CD4-positive, alpha-beta T cell (primary cell): ENCODE measurements at places on chromosomes 4 and X.

GRCh38 chr4:128615197-128615596, 194.3 kb upstream of the JADE1 start:
- no peak overlapping the region for H3K27ac ChIP-seq
- DNase-seq, result no peak
- H3K27me3 ChIP-seq, result peaks cover 4% of the 10 kb centered on the region
- no peaks in the 10 kb centered on the region for H3K36me3 ChIP-seq

GRCh38 chr4:184795214-184795844, 30.4 kb downstream of the ACSL1 start:
- H3K27ac ChIP-seq, result no peak overlapping the region
- peaks cover 2% of the 10 kb centered on the region for H3K36me3 ChIP-seq
- DNase-seq, result no peak
- H3K4me3 ChIP-seq, result no peak overlapping the region
- H3K27me3 ChIP-seq, result no peaks in the 10 kb centered on the region

GRCh38 chr4:33160126-33160525, 2440.0 kb downstream of the PCDH7 start:
- no peak overlapping the region for H3K4me3 ChIP-seq
- H3K36me3 ChIP-seq, result no peaks in the 10 kb centered on the region
- no peaks in the 10 kb centered on the region for H3K4me1 ChIP-seq
- H3K27me3 ChIP-seq, result no peaks in the 10 kb centered on the region
- H3K27ac ChIP-seq, result no peak overlapping the region

DNA sequence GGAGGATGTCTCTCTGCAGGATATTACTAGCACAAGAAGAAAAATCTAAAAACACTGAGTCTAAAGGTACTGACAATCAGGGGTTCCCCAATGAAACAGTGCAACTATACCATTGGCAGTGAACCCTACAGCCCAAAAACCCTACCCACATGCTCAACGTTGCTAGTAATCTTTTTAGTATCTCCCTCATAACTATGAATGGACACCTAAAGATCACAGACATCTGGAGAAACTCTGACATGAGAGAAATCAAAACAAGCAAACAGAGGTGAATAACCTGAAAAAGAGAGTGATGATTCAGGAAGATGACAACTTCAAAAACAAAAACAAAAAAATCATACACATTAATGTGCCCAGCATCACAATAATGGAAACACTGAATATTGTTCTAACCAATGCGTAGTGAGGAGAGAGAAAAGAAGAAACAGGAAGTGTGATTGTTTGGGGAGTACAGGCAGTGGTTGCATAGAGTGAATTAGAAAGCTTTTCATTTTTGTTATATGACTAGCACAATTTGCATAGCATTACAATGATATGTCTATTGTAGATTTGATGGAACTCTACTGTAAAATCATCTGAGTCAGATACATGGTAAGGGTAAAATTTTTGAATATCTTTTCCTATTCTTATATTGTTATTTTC, 78.9 kb upstream of the FMR1 start:
- no peaks in the 10 kb centered on the region for H3K4me1 ChIP-seq
- no peak overlapping the region for H3K27ac ChIP-seq
- H3K36me3 ChIP-seq, result no peaks in the 10 kb centered on the region
- DNase-seq, result no peak
- H3K27me3 ChIP-seq, result no peaks in the 10 kb centered on the region

- no peaks in the 10 kb centered on the region for H3K4me1 ChIP-seq
- no peak overlapping the region for H3K4me3 ChIP-seq
- no peaks in the 10 kb centered on the region for H3K27me3 ChIP-seq
- no peaks in the 10 kb centered on the region for H3K36me3 ChIP-seq
- no peak for DNase-seq
These were observed 75.2 kb downstream of the IL1RAPL2 start for GRCh38 chrX:104641176-104641575.

DNA sequence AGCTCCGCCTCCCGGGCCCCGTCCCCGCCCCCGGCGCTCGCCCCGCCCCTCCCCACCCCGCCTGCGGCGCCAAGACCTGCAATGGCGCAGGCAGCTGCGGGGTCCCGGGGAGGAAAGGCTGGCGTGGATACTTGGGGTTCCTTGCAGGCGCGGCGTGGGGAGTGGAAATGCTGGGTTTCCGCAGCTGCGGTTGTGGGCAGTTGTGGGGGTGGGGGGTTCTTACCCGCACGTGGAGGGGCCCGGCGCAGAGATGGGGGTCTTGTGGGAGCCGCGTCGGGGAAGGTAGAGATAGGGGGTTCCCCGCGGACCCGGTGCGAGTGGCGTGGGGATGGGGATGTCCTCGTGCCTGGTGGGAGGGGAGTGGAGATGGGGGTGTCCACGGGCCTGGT, 680 bp upstream of the ASMTL start:
- H3K36me3 ChIP-seq, result no peaks in the 10 kb centered on the region
- H3K27ac ChIP-seq, result peak overlapping the region; percentile 95
- no peaks in the 10 kb centered on the region for H3K27me3 ChIP-seq

GRCh38 chrX:14832586-14832985, 40.3 kb downstream of the FANCB start:
- no peak for DNase-seq
- H3K36me3 ChIP-seq, result no peaks in the 10 kb centered on the region
- H3K27ac ChIP-seq, result no peak overlapping the region
- no peaks in the 10 kb centered on the region for H3K27me3 ChIP-seq
- H3K4me1 ChIP-seq, result no peaks in the 10 kb centered on the region

GRCh38 chrX:65587616-65588526, 53.3 kb upstream of the LAS1L start:
- DNase-seq, result no peak
- H3K27ac ChIP-seq, result no peak overlapping the region
- H3K4me1 ChIP-seq, result no peaks in the 10 kb centered on the region

GRCh38 chr4:139499186-139499585, 45.3 kb downstream of the RAB33B start:
- no peak overlapping the region for H3K4me3 ChIP-seq
- no peaks in the 10 kb centered on the region for H3K36me3 ChIP-seq

- H3K4me1 ChIP-seq, result no peaks in the 10 kb centered on the region
- H3K27me3 ChIP-seq, result no peaks in the 10 kb centered on the region
- H3K36me3 ChIP-seq, result no peaks in the 10 kb centered on the region
- H3K27ac ChIP-seq, result no peak overlapping the region
These were observed 116.4 kb downstream of the PPA2 start for GRCh38 chr4:105357258-105357980.

GRCh38 chr4:41437111-41437536, 100.8 kb upstream of the LIMCH1 start:
- H3K4me1 ChIP-seq, result no peaks in the 10 kb centered on the region
- H3K36me3 ChIP-seq, result no peaks in the 10 kb centered on the region
- no peak overlapping the region for H3K4me3 ChIP-seq
- no peak for DNase-seq
- no peaks in the 10 kb centered on the region for H3K27me3 ChIP-seq
- no peak overlapping the region for H3K27ac ChIP-seq

DNA sequence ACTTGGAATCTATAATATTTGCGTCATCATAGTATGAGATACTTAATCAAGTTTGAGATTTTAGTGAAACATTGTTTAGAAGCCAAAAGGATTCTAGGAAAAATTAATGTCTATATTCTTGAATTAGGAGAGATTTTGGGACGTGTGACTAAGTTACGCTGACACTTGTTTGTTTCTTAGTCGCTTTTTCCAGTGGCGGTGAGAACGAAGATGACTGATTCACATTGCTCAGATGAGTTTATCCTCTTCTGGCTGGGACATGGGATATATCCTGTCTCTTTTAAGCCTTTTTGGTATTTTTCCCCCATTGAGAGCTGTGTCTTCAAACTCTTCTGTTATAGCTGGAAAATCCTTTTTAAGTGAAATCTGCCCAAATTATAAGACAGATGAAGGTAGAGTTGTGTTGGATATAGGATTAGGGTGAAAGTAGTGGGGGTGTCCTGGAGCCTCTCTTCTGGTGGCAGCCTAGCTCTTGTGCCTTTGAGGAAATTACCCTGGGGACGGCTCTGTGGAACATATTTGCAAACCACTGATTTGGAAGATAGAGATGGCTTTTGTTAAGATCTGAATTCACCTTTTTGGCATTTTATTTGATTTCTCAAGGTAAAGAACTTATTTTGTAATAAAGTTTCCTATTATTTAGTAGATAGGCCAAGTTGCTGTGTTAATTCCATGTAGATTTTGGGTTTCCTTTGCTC, 49.7 kb downstream of the HTT start:
- no peak for DNase-seq
- peaks cover 6% of the 10 kb centered on the region for H3K4me1 ChIP-seq
- no peaks in the 10 kb centered on the region for H3K27me3 ChIP-seq

DNA sequence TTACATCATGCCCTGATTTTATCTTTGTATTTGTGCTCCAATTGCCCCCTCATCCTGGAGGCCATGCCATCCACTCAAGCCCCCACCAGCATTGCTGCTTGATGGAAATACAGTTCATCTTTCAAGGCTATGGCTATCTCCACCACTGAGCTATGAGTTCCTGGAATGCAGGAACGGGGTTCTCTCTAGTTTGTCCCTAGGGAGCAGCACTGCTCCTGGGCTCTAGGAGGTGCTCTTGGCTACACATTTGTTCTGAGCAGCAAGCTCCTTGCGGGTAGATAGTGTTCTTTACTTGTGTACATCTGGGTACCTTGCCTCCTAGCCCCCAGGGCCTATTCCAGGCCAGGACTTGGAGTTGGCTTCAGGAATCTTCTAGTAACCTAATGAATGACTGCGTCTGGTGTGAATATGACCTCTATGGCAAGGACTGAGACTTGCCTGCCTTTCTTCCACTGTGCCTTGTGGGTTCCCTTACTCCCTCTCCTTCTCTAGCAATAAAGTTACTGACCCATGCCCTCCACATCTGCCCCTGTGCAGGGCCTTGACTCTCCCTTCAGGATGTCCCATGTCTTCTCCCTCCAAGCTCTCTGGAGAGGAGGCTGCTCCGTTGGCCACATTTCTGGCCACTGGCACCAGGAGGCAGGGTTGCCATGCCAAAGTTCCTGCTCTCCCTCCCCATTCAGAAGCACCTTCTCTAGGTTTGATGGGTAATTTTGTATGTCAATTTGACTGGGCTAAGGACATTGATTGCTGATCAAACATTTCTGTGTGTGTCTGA, 7.6 kb downstream of the CITED1 start:
- peaks cover 12% of the 10 kb centered on the region for H3K27me3 ChIP-seq
- no peak overlapping the region for H3K27ac ChIP-seq
- H3K4me1 ChIP-seq, result no peaks in the 10 kb centered on the region
- no peak for DNase-seq
- no peak overlapping the region for H3K4me3 ChIP-seq

DNA sequence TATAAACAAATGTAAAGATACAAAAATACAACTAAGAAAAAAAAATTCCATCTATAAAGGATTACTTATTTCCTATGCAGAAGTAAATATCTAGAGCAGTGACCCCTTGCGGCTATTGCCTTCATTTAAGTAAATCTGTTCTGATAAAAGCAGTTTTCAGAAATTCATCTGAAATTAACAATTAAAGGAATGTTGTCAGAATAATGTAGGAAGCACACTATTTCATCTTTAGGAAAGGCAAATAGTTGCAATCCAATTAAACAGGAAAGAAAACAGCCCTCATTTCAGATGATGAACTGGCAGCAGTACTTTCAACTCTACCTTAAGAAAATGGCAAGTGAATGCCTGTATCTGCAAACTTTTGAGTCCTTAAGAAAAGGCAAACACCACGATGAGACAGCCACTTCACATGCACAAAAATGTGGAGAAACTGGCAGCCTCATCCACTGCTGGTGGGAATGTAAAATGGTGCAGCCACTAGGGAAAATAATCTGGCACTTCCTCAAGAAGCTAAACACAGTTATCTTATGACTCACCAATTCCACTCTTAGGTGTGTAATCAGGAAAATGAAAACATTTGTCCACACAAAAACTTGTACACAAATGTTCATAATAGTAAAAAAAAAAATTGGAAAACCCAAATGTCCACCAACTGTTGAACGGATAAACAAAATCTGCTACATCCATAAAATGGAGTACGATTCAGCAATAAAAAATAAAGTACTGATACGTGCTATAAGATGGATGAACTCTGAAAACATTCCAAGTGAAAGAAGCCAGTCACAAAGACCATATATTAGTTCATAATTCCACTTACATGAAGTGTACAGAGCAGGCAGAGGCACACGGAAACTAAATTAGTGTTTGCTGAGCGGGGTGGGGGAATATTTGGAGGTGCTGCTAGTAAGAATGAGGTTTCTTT, 2.0 kb upstream of the THAP9 start:
- no peak for DNase-seq
- peak overlapping the region; percentile 72 for H3K4me3 ChIP-seq
- H3K27ac ChIP-seq, result peak overlapping the region; percentile 5

- no peaks in the 10 kb centered on the region for H3K27me3 ChIP-seq
- no peak overlapping the region for H3K4me3 ChIP-seq
- DNase-seq, result no peak
- no peaks in the 10 kb centered on the region for H3K36me3 ChIP-seq
- no peaks in the 10 kb centered on the region for H3K4me1 ChIP-seq
These were observed 81.8 kb upstream of the JADE1 start for GRCh38 chr4:128727658-128728057.

GRCh38 chr4:134955059-134955458, 753.5 kb upstream of the PABPC4L start:
- H3K4me1 ChIP-seq, result no peaks in the 10 kb centered on the region
- H3K4me3 ChIP-seq, result no peak overlapping the region
- DNase-seq, result no peak

GRCh38 chr4:6085028-6085690, 66.9 kb upstream of the C4orf50 start:
- H3K4me3 ChIP-seq, result no peak overlapping the region
- no peak overlapping the region for H3K27ac ChIP-seq
- peaks cover 3% of the 10 kb centered on the region for H3K36me3 ChIP-seq
- no peak for DNase-seq
- no peaks in the 10 kb centered on the region for H3K27me3 ChIP-seq

DNA sequence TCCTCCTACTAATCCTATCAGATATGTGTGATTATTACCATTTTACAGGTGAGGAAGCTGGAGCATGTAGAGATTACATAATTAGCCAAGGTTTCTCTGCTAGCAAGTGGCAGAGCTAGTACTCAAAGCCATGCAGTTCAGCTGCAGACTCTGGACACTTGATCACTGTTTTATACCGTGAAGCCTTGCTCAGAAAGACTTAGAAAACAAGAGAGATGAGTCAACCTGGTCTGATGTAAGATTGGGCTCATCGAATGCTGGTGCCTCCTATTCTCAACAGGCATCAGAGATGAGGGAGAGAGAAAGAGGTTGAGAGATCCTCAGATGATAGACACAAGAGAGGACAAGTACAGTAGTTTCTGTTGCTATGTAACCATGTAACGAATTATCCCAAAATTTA, 19.0 kb upstream of the PDE5A start:
- H3K36me3 ChIP-seq, result no peaks in the 10 kb centered on the region
- no peak for DNase-seq
- H3K4me1 ChIP-seq, result no peaks in the 10 kb centered on the region

GRCh38 chr4:27381815-27382214, 521.2 kb downstream of the STIM2 start:
- H3K4me3 ChIP-seq, result no peak overlapping the region
- no peak for DNase-seq
- no peaks in the 10 kb centered on the region for H3K27me3 ChIP-seq
- H3K27ac ChIP-seq, result no peak overlapping the region

GRCh38 chr4:138611721-138612120, 369.6 kb upstream of the SLC7A11 start:
- H3K4me1 ChIP-seq, result no peaks in the 10 kb centered on the region
- no peaks in the 10 kb centered on the region for H3K27me3 ChIP-seq
- no peaks in the 10 kb centered on the region for H3K36me3 ChIP-seq
- H3K4me3 ChIP-seq, result no peak overlapping the region
- DNase-seq, result no peak
- H3K27ac ChIP-seq, result no peak overlapping the region

GRCh38 chrX:108138814-108139702, 47.5 kb downstream of the ATG4A start:
- no peak overlapping the region for H3K4me3 ChIP-seq
- no peak overlapping the region for H3K27ac ChIP-seq

- peaks cover 3% of the 10 kb centered on the region for H3K36me3 ChIP-seq
- no peak overlapping the region for H3K4me3 ChIP-seq
- no peaks in the 10 kb centered on the region for H3K27me3 ChIP-seq
- H3K4me1 ChIP-seq, result peaks cover 15% of the 10 kb centered on the region
- no peak for DNase-seq
- H3K27ac ChIP-seq, result no peak overlapping the region
These were observed 48.8 kb downstream of the RBPJ start for GRCh38 chr4:26369581-26369980.
